ENCODE measurements at places on chromosomes 6 and 20. TPM values are rescaled to one million over a fixed set of nuclear protein-coding genes. Genes with fewer than 3 reads are reported as not detected.

BPIFA1 gene
- total RNA-seq: not detected

POM121L2 gene
- not detected for total RNA-seq

PEX3 gene
- total RNA-seq: 14.7 TPM

OVOL2 gene
- 11.1 TPM for total RNA-seq

RIPPLY2 gene
- not detected for total RNA-seq

CAP2 gene
- 32.0 TPM for total RNA-seq

TAGAP gene
- total RNA-seq: 8.1 TPM

EPHA7 gene
- 11.3 TPM for total RNA-seq

FAM229B gene
- total RNA-seq: 25.0 TPM

POPDC3 gene
- total RNA-seq: 0.26 TPM

Measured in mucosa of gallbladder (tissue), 1 donor.